ENCODE measurements at places on chromosomes 2 and 18.

- DNase-seq: no peak
Observed at GRCh38 chr2:58101500-58101899, 54.9 kb downstream of the VRK2 start.

GRCh38 chr2:190545555-190546385, 11.2 kb upstream of the NEMP2 start:
- no peak for DNase-seq

- DNase-seq: no peak
Observed at GRCh38 chr18:50209311-50209710, 14.4 kb upstream of the MYO5B start.

- no peak for DNase-seq
Observed at GRCh38 chr2:39787950-39788349, 8.9 kb upstream of the THUMPD2 start.

- DNase-seq: no peak
Observed at GRCh38 chr2:57022496-57022895, 838.7 kb downstream of the CCDC85A start.
